ENCODE measurements at places on chromosomes 5 and 9. TPM values are rescaled to one million over a fixed set of nuclear protein-coding genes. Genes with fewer than 3 reads are reported as not detected.

NUDT2 gene
- 36.2 TPM for total RNA-seq

- no peaks in the 10 kb centered on the region for H3K36me3 ChIP-seq
- H3K4me3 ChIP-seq, result no peak overlapping the region
- DNase-seq, result no peak
- no peak overlapping the region for H3K27ac ChIP-seq
- H3K27me3 ChIP-seq, result peaks cover 41% of the 10 kb centered on the region
- no peaks in the 10 kb centered on the region for H3K4me1 ChIP-seq
These were observed 229.7 kb downstream of the MELK start for GRCh38 chr9:36802201-36802920.

DNA sequence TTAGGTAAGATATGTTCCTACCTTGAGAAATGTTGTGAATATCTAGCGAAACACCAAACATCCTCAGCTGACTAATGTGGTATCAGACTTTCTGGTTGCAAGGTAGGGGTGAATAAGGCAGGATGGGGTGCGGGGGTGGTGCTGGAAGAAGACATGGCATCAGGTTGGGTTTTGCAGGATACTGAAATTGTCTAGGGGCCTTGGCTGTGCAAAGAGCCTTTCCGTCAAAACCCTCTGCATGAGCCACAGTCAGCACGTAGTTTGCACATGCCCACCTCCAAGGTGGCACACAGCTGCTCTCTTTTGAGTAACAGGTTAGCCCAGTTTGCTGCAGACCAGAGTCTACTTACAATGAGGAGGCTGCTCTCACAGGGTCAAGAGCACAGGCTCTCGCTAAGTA is 42.0 kb downstream of the SFXN1 start:
- H3K4me1 ChIP-seq, result no peaks in the 10 kb centered on the region
- H3K4me3 ChIP-seq, result no peak overlapping the region
- H3K36me3 ChIP-seq, result peaks cover 31% of the 10 kb centered on the region
- H3K27ac ChIP-seq, result no peak overlapping the region
- H3K27me3 ChIP-seq, result no peaks in the 10 kb centered on the region

DNA sequence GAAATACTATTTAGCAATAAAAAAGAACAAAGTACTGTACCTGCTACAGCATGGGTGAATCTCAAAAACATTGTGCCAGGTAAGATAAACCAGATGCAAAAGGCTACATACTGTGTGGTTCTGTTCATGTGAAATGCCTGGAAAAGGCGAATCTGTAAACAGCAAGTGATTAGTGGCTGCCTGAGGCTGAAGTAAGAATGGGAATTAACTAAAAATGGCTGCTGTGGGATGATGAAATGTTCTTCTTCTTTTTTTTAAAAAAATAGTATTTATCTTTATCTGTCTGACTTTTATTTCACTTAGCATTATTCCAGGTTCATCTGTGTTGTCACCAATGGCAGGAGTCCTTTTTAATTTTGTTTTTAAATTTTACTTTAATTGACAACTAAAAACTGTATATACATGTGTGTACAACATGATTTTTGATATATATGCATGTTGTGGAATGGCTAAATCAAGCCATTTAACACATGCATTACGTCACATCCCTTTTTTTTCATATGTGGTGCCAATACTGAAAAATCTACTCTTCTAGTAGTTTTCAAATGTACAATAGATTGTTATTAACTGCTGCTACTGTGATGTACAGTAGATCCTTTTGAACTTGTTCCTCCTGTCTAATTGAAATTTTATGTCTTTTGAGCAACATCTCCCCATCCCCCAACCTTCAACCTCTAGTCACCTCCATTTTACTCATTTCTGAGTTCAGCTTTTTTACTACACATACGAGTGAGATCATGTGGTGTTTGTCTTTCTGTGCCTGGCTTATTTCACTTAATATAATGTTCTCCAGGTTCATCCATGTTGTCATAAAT is 62.9 kb upstream of the TNFAIP8 start:
- no peak overlapping the region for H3K27ac ChIP-seq
- H3K4me1 ChIP-seq, result 0 out of 2 replicates have a peak, but pooled peaks cover 3% of the 10 kb centered on the region
- H3K27me3 ChIP-seq, result no peaks in the 10 kb centered on the region
- no peak overlapping the region for H3K4me3 ChIP-seq
- DNase-seq, result no peak

DNA sequence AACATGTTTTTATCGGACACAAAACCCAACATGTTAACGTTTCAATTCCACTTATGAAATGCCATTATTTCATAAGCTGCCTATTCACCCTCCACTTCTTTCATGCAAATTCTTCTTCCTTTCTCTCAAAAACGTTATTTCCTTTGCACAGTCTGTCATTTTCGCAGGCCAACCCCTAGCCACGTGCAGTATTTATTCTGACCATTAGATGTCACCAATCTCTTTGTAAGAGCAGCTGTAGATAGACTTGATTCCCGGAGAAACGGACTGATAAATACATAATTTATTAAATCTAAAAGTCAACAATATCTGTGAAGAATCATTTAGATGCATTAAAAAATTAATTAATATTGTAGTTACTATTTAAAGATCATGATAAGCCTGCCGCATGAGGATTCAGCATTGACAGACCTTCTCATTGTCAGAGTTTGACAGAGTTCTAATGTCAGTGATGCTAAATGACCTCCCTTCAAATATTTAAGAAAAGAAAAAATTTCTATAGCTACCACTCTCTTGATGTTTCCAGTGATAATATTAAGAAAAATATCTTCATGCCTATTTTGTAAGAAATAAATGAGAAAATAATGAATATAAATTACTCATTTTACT is 933.6 kb downstream of the CDH12 start:
- H3K27ac ChIP-seq, result no peak overlapping the region
- peak; percentile 32 for DNase-seq
- H3K4me1 ChIP-seq, result no peaks in the 10 kb centered on the region
- H3K27me3 ChIP-seq, result no peaks in the 10 kb centered on the region
- no peaks in the 10 kb centered on the region for H3K36me3 ChIP-seq
- H3K4me3 ChIP-seq, result no peak overlapping the region

GRCh38 chr9:94449486-94449885 is 105.4 kb upstream of the PCAT7 start:
- no peak overlapping the region for H3K27ac ChIP-seq
- H3K4me3 ChIP-seq, result no peak overlapping the region
- no peaks in the 10 kb centered on the region for H3K4me1 ChIP-seq
- peaks cover 4% of the 10 kb centered on the region for H3K36me3 ChIP-seq

DNA sequence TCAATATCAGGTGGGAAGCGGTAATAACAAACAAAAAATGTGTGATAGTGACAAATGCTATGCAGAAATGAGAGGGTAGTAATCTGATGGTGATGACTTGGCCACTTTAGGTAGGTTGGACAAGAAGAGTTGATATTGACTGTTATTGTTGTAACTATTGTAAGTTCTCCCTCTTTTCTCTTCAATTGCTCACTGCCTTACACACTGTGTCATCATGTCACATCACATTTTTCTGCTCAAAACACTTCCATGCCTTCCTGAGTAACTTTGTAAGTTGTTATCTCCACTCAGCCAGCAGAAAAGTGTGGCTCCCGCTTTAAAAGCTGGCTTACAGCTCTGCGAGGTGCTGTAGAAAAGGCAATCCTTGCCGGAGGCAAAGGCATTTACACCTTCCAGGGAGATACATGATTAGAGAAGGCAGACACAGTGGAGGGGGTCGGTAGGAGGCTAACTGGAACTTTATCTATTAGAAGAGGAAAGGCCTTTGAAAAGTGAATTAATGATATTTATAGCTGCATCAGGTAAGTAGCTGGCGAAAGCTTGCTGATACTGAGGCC is 85.2 kb upstream of the CLINT1 start:
- H3K27ac ChIP-seq, result no peak overlapping the region
- DNase-seq, result no peak

GRCh38 chr5:178529080-178529479 is 61.1 kb downstream of the COL23A1 start:
- H3K4me1 ChIP-seq, result peaks cover 6% of the 10 kb centered on the region
- H3K27me3 ChIP-seq, result no peaks in the 10 kb centered on the region
- H3K4me3 ChIP-seq, result no peak overlapping the region

GRCh38 chr9:129036923-129037766 is 719 bp downstream of the MIGA2 start:
- peak overlapping the region; percentile 89 for H3K4me3 ChIP-seq
- H3K4me1 ChIP-seq, result peaks cover 5% of the 10 kb centered on the region
- DNase-seq, result no peak
- H3K27ac ChIP-seq, result peak overlapping the region; percentile 77
- peaks cover 2% of the 10 kb centered on the region for H3K36me3 ChIP-seq

GRCh38 chr9:86660146-86660943 is 287.0 kb downstream of the GAS1 start:
- DNase-seq, result no peak
- no peaks in the 10 kb centered on the region for H3K36me3 ChIP-seq
- H3K4me3 ChIP-seq, result no peak overlapping the region
- H3K27me3 ChIP-seq, result no peaks in the 10 kb centered on the region

DNA sequence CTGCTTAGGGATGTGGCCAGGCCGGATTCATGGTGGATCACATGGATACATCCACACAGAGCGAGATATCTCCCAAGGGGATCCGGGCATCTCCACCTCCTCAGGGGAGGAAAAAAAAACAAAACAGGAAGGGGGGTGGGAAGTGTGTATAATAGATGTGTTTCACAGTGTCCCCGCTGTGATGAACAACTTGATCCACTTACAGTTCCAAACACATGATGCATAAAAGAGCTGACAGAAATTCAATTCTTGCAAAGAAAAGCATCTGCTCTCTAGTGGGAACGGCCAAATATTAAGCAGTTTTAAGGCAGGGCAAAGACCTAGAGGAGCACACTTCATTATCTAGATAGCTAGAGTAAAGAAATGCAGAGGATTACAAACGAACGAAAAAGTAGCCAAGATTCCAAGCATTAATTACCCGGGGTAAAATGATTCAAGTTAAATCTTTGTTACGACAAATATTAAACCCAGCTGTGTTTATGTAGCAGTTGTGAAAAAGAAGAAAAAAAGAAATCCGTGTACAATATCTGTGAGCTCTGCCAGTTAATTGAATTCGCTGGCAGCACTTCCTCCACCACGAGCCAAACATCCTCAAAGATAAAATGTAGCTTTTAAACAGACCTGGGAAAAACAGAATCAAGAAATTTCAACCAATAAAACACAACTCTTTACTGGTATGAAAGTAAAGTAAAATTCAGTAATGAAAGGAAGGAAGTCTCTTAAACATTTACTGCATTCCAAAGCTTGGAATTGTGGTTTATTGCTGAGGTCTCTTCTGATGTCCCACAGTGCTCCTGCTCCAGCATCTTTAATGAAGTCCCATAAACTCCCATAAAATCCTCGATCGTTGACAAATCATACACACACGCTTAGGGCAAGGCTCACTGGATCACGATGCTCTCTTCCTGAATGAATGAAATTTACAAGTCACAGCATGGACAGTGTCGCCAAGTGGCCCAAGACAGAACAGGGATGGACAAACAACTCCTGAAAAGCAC is 213.0 kb downstream of the CRB2 start:
- no peaks in the 10 kb centered on the region for H3K36me3 ChIP-seq
- no peaks in the 10 kb centered on the region for H3K27me3 ChIP-seq
- H3K4me3 ChIP-seq, result no peak overlapping the region
- no peak for DNase-seq
- no peaks in the 10 kb centered on the region for H3K4me1 ChIP-seq

DNA sequence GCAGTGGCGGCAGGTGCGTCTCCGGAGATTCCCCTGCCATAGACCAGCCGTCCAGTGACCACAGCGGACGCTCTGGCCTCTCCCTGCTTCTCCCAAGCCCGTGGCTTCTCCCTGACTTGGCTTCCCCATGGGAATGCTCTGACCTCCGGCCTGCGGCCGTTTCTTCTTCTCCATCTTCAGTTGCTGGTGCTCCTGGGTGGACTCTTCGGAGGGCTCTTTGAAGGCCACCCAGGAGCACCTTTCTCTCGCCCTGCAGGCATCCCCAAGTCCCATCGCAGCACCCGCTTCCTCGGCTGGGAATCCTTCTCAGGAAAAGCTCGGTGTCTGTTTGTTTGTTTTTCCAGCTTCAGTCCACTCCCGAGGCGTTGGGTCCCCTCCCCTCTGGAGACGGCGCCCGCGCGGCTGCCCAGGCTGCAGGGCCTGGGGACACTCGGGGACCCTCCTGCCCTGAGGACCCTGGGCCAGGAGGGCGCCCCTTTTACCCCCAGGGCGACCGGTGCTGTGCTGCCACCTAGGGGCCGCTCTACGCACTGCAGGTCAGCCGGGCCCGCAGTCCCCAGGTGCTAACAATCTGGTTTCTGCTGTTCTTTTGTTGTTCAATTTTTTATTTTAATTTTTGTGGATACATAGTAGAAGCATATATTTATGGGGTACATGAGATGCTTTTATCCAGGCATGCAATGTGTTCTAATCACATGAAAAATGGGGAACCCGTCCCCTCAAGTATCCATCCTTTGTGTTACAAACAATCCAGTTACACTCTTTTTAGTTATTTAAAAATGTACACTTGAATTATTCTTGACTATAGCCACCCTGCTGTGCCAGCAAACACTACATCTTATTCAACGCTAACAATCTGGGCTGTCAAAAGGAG is 197.9 kb upstream of the ADAMTS16 start:
- H3K36me3 ChIP-seq, result no peaks in the 10 kb centered on the region
- H3K4me3 ChIP-seq, result peak overlapping the region; percentile 22
- H3K4me1 ChIP-seq, result no peaks in the 10 kb centered on the region
- H3K27me3 ChIP-seq, result no peaks in the 10 kb centered on the region
- no peak for DNase-seq
- no peak overlapping the region for H3K27ac ChIP-seq

GRCh38 chr5:171980792-171981191 is 25.6 kb downstream of the FBXW11 start:
- H3K4me3 ChIP-seq, result no peak overlapping the region
- no peak overlapping the region for H3K27ac ChIP-seq
- H3K27me3 ChIP-seq, result no peaks in the 10 kb centered on the region
- DNase-seq, result no peak
- peaks cover 35% of the 10 kb centered on the region for H3K4me1 ChIP-seq
